ENCODE measurements at places on chromosomes 3 and 15. TPM values are rescaled to one million over a fixed set of nuclear protein-coding genes. Genes with fewer than 3 reads are reported as not detected.

DNA sequence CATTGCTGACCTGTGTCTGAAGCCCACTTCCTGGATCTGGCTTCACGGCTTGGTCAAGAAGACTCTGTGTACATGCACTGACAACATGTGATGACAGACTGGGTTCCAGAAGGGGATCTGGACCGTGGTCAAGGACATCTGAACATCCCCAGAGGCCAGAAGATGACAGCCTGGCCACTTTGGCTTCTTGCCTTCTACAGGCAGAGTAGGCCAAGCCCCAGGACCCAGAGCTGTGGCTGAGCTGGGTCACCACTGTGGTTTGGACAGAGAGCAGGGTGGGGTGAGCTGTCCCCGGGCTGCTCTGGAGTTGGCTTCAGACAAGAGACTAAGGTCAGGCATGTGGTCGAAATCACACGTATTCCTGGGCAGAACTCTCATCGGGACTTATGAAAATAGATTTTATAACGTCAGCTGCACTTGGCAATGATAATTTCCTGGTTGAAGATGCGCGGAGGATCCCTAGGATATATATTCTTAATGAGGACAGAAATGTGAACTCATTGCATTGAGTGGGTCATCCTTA lies 114.1 kb upstream of the FRMD4B start:
- DNase-seq: no peak

The OR5K2 gene
- total RNA-seq: not detected

The NR2E3 gene
- not detected for total RNA-seq

DNA sequence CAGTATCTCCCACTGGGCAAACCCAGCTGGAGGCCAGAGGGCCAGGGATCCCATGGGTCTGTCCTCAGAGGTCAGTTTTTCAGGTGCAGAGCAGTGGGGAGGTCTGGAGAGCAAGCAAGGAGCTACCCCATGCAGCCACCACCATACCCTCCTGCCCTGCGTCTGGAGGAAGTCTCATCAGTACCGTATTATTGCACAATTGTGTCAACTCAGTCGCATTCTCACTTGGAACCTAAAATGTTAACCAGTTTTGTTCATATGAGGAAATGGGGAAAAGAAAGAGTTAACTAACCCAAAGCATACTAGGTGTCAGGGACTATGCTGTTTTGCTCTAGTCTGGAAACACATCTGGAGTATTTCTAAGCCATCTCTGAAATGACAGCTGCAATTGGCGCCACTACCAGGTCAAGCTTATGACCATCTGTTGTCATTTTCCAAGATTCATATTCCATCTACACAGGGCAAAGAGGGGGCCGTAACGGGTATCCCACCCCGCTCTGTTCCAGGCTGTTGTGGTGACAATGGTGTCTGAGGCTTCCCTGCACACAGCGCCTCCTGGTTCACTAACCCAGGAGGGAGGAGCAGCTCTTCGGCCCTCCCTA lies 16.9 kb upstream of the APBA2 start:
- DNase-seq: no peak

DNA sequence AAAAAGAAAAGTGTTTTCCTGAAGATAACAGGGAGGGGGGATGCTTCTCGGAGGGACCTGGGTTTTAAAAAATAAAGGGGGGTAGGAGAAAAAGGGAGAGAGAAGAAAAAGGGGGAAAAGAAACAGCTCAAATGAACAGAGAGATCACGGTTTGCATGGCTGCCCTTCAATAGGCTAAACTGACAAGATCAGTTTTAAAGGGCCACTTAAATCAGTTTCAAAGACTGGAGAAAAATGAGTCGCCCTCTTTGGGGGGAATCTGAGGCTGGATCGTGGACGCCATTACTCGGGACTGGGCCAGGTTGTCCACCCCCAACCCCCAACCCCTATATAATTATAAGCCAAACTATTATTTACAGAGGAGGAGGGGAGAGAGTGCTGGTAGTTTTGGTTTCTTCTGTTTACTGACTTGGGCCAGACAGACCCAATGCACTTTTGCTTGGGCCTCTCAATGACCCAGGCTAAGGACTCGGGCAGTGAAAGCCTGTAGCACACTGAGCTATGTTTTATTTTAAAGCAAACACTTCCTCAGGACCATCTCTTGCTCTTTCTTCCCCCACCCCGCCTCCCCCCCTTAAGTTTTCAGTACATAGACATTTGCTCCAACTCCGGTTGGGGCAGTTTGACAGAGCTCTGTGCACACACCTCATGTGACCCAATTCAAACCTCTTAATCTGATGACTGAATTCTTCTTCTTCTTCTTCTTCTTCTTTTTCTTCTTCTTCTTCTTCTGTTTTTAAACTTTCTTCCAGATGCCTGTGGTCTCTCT lies 6.3 kb downstream of the NR2F2 start:
- DNase-seq: no peak

DNA sequence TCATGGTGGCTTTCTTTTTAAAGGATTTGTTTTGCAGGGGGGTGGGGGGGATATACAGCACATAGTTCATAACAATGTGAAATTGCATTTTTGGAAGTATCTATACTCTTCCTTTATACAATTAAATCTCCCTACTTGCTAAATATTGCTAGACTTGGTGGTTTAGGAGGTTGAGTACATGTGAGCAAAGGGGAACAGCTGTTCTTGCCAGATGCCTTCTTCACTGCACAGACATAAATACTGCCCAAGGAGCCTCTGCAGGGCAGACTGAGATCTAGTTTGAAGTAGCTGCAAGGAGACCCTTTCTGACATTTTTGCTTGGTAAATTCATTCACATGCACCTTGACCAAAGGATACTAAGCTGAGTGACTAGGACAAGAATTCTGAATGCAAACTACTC lies 228.6 kb upstream of the IL12A start:
- no peak for DNase-seq

- no peak for DNase-seq
Observed at GRCh38 chr3:142086581-142087090, 62.7 kb downstream of the TFDP2 start.

DNA sequence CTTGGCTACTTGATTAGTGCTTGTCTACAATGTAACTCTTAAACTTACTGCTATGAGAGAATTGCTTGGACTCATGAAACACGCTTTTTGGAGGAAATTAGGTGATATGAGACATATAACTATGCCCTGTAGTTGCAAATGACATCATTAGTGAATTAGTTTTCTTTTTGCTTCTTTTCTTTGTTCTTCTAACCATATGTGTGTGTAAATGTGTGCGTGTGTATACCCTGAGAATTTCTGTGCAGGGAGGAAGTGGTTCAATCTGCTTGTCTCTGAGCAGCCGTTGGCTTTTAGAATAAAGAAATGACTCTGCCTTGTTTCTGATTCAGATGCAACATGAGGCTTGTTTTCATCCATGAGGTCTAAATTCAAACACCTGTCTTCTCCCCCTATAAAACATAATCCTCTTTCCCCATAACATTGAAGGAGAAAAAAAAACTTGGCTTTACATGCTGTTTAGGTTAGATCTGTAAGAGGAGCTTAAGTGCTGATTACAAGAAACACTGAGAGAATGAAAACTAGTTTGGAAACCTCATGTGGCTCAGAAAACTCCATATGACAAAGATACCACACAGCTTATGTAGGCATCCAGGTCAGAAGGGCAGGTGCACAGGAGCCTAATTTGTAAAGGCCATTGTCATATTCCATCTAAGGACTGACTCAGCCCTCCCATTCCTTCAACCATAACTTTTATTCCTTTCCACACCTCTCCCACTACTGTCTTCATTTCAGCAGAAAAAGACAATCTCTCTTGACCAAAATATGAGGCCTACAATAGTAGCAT lies 30.5 kb upstream of the BLM start:
- DNase-seq: no peak

DNA sequence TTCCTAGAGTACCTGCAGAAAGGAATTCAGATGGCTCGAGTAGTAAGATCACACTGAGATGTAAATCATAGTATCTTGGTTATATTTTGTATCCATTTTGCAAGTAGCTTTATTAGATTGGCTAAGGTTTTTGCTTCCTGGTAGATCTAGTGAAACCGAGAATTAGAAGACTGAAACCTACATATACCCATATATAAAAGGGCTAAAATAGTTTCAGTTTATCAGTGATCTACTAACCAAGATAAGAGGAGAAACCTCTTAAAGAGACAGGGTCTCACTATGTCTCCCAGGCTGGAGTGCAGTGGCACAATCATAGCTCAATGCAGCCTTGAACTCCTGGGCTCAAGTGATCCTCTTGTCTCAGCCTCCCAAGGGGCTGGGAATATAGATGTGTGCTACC lies 135.3 kb downstream of the PCCB start:
- no peak for DNase-seq

The HTR3E gene
- total RNA-seq: not detected

The FBXW12 gene
- total RNA-seq: not detected

The ACSBG1 gene
- not detected for total RNA-seq

The MESP2 gene
- total RNA-seq: not detected

DNA sequence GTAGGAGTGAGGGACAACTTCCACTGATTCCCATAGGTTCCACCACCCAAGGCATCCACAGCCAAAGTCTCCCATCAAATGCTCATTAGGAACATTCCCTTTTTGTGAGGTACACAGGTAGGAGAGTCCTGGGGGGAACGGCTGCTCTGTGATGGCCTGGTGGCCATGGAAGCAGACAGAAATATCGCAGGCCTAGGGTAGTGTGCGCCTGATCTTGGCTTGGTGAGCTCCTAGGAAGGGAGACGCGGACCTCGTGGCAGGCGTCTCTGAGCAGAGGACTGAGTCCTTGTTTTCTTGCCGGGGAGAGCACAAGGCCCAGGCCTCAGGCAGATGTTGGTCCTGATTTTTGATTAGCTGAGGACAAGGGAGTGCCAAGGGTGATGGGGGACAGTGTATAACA lies 99.5 kb downstream of the SNRPN start:
- peak; percentile 77 for DNase-seq

The ALDH1L1 gene
- 1.4 TPM for total RNA-seq
